Retina (tissue), 1 donor: ENCODE measurements at places on chromosomes 6 and 20.

DNA sequence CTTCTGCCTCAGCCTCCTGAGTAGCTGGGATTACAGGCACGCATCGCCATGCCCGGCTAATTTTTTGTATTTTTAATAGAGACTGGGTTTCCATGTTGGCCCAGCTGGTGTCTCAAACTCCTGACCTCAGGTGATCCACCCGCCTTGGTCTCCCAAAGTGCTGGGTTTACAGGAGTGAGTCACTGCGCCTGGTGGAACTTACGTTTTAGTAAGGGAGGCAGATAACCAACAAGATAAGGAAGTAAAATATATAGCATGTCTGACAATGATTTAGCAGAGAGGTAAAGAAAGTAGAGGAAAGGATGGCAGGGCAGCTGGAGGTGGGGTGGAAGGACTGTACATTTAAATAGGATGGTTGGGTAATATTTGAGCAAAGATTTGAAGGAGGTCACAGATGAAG, 12.8 kb upstream of the MYMX start:
- DNase-seq = no peak

DNA sequence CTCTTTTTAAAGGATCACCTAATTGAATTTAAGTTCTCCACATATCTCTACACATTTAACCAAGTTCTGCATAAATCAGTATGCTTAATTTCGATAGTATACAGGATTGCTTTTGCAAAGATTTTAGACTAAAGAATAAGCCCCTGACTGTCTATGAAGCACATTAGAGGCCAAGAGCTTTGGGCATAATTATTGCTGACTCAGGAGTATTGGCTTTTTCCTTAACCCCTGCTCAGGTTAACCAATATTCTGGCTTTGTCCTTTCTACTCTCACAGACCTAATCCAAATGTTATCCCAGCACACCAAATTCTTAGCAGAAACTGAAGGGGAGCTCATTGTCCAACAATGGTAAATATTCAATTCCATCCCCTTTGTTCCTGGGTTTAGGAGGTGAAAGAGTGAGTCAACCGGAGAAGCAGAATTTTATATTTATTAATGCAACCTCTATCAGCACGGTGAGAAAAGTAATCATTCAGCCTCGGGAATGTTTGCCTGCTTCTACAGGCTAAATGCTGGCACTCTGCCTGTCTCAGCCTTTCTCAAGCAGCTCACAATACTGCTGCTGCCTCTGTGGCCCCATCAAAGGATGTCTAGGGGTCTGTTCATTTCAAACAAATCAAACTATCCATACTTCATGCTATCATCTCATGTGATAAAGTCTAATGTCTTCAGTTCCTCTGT, 125.0 kb downstream of the SIM1 start:
- DNase-seq = no peak

GRCh38 chr6:82040405-82041221, 206.9 kb downstream of the IBTK start:
- peak; percentile 66 for DNase-seq

DNA sequence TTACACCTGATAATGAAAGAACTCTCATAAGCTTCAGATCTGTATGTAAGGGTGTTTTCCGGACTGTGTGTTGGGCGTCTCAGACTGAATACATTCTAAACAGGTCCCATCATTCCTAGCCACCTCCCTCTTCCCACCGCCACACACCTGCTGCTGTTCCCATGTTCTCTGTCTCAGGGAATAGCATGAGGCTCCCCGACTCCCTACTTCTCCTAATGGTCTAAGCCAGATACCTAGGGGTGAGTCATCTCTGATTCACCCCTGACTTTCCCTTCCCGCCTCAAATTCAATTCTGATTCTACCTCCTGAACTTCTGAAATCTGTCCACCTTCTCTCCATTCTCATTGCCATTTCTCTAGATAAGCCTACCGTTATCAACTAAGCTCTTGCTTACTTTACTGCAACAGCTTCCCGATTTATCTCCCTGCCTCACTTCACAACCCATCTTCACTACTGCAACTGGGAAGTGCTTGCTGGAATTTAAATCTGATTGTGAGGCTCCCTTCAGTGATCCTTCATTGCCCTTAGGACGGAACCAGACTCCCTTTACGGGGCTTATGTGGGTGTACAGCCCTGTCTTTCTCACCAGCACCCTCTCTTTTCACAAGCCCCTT, 1.6 kb downstream of the TMEM14A start:
- DNase-seq = no peak

DNA sequence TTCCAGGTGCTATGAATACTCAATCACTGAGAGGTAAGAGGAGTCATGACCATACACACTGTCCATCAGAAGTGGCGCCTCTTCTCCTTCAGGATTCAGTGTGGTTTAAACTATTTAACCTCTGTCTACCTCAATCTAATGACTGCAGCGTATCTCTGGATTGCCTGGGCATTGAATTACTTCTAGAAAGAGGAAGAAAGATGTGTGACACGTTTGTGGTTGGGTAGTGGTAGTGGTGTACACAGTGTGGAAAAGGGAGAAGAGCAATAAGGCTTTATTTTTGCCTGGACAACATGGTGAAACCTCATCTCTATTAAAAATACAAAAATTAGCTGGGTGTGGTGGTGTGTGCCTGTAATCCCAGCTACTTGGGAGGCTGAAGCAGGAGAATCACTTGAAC, 38.0 kb upstream of the ECHDC1 start:
- DNase-seq = no peak

DNA sequence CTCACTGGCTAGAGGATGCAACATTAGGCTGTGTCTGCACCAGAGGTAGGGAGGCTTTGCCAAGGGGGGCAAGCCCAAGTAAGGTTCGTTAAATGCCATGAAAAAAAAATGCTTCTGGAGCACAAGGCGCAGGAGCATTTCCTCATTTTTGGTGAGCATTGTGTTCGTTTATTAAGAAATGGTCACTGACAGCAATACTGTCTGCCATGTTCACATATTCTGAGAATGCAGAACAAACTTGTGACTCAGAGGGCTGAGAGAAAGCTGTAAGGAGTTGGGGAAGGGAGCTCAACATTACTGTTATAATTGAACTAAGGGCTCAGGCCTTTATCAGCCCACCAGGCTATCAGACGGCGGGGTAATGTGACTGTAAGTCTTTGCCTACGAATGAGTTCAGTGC, 465.4 kb upstream of the BTBD3 start:
- DNase-seq = no peak

GRCh38 chr6:71395731-71396409, 107.3 kb downstream of the OGFRL1 start:
- DNase-seq = peak; percentile 45

- no peak for DNase-seq
Measured at GRCh38 chr20:6866741-6867140, 99.3 kb downstream of the BMP2 start.

DNA sequence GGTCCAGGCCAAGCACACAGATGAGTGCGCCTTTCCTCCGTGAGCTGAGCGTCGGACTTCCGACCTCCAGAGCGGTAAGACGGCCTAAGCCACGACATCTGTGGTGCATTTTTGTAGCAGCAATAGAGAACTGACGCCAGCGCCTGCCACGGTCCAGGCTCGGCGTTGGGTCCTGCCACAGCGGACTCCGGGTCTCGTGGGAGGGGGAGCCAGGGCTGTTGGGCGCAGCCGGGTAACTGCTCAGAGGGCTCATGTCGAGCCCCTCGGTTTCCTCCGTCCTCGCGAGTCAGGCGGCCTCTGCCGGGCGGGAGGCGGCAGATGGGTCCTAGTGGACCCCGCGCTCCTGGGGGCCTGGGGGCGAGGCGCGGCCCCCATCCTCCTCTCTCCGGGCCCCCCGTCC, 216.1 kb downstream of the QKI start:
- peak; percentile 66 for DNase-seq

GRCh38 chr6:92906385-92906784, 513.0 kb downstream of the EPHA7 start:
- DNase-seq = no peak

- DNase-seq = no peak
Measured at GRCh38 chr6:151359486-151359885, 31.9 kb downstream of the ZBTB2 start.

DNA sequence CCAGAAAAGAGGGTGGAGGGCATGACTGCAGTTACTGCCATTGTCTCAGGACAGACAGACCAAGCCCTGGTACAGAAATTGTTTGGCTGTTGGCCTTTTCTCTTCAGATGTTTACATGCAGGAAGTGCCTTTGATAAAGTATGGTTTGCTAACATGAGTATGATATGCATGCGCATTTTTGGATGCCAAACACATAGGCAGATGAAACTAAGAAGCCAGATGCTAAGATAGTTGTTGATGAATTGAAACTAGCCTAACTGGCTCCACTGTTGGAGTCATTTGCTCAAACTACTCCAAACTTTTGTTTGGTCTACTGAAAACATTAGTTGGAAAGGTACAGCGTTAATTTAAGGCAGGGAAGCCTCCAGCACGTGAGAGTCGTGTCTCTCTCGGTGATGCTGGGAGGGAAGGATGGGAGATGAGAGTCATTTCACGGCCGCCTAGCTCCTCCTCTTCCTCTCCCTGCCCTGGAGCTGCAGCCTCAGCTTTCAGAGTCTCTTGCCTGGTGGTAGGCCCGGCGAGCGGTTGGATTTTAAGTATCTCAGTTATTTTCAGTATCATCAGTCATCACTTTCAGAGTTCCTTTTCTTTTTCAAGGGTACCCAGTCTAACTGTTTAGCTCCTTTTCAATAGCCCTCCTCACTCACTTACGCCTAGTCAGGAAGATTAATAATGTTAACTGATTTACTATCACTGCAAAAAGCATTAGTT, 29.7 kb downstream of the RREB1 start:
- DNase-seq = peak; percentile 53

- DNase-seq = no peak
Measured at GRCh38 chr6:20217324-20217855, 5.1 kb upstream of the MBOAT1 start.

DNA sequence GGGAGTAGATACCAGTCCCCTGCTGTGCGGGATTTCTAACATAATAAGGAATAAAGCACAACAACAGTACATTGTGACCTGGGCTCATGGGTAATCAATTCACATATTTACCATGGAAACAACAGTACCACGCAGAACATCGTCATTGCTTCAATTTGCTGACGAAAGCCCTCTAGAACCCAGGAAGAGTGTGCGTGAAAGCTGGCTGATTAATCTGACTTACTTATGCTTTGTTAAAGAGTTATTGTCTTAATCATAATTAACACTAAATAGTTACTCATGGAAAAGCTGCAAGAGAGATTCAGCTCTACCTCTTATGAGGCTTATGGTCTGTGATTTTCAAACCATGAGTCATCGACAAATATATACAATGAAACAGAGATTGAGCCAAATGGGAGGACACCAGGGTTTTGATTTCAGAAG, 644.3 kb upstream of the AGPAT4 start:
- no peak for DNase-seq

DNA sequence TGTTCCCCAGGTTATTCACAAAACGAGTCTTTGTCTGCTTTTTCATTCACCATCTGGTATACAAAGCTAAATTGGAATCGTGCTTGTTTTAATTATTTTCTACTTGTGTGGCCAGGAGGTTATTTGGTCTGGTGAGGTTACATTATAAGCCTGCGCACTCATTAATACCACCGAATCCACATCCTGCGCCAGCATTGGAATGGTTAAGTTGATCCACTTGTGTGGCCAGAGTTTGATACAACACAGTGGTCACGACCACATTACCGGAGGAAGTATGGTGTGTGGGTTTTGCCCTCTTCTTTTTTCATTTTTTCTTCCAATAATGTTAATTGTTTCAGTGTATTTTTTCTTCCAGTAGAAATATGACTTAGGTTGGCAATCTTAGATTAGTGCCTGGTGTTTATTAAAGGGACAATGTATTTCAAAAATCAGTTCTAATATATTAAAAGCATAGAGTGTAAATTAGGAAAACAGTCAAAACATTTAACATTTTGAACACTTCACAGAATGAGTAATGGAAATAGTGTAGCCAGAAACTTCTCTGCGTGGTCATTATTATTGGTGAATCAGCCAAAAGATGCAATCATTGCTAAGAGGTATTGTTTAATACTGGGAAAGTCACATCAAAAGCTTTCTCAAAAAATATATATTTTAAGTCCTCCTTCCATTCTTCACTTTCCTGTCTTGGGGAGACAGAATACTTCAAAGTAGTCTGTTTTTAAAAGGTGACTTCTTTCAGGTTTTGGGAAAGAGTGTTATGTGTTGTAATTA, 84.5 kb downstream of the JARID2 start:
- DNase-seq = no peak

DNA sequence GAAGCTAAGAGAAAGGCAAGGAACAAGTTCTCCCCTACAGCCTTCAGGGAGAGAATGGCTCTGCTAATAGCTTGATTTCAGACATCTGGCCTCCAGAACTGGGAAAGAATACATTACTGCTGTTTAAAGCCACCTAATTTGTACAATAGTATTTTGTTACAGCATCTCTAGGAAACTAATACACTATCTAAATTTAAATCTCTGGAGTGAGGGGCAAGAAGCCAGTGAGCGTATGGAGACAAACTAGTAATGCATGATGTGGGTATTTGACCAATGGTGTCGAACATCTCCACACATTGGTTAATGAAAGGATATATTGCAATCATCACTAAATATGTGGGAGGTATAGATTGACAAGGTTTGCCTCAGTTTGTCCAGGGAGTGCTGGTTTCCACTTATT, 451.5 kb downstream of the EPM2A start:
- DNase-seq = no peak

- DNase-seq = no peak
Measured at GRCh38 chr6:167855825-167856425, 29.2 kb downstream of the AFDN start.

GRCh38 chr6:144029452-144029851, 21.4 kb upstream of the PLAGL1 start:
- no peak for DNase-seq

GRCh38 chr6:149750136-149750609, 632 bp downstream of the PCMT1 start:
- no peak for DNase-seq

GRCh38 chr20:1225783-1226654, at the start of gene RAD21L1:
TSS of gene RAD21L1 (plus strand) at chr20:1226044. CDS start at chr20:1228454, 2,410 bp downstream.
- DNase-seq = peak; percentile 88

DNA sequence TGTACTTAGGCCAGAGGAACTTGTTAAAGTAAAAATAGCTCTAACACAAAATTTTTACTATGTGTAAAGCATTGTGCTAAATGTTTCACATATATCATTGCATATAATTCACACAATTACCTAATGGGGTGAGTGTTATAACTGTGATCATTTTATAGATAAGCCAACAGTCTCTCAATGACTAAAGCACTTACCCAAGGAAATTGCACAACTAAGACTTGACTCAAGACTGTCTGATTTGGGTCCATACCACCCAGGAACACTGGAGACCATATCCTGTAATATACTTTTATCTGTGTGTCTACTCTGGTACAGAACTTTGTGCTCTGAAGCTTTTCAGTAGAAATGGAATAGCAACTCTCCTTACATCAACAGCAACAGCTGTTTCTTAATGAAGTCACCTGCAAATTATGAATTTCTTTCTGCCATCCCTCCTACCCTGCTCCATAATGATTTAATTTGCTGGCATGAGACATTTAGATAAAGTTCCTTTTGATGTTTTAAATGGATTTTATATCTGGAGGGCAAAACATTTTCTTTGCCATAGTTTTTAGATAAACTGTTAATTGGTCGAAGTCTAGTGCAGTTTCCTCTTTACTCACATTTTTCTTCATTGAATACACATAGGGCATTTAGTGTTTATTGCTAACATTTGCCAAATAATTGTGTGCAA, 47.5 kb downstream of the TSPYL4 start:
- DNase-seq = no peak
